ENCODE measurements at places on chromosomes 11 and 22.
A peak's percentile ranks its signal among the peaks of the same experiment; 100 is the strongest.

DNA sequence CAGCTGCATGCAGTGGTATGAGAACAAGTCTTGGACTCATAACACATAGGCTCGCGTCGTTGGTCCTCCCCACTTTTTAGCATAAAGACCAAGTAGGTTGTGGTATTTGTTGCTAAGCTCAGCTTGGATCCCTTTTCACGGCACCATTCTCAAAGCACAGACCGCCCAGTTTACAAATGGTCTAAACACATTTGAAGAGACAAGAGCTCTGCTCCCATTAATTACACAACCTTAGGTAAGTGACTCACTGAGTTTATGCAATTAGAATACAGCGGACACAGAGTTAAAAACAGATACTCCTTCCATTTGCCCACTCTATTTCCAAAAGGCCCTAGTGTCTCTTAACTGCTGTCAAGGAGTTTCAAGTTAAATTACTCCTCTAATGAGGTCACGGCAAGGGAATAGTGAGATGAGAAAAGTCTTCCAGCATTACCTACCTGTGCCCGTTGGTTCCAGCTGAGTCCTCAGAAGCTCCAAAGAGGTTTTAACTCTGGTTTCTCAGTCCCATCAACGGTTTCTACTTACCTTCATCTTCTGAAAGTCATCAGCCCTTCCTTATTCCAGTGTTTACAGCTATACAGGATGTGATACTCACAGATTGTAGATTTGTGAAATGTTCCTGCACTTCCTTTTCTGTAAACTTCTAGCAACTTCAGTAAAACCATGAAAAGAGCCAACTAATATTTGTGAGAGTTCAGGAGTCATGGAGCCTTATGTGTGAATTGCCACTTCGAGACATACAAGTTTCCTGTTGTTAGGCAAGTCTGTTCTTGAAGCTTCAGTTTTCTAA, at the start of gene MS4A6A:
TSS of gene MS4A6A (minus strand) at position 543 of the 790 bp plus-strand sequence. CDS start 1,356 bp downstream, outside the sequence.
- no peak for DNase-seq

DNA sequence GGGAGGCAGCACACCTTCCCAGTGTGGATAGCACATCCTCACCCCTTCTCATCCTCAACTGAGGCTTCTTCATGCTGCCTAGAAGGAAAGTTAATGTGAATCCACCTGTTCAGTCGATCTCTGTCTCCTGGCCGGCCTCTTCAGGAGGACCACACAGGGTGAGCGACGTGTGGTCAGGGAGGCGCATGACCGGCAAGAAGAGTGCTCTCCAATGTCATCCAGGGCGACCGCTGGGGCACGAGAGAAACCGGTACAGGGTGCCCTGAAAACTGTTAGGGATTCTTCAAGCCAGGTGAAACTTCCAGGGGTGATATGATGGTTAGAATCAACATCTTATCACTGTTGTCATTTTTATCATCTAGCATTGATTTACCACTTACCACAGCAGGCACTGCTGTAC, 43.0 kb downstream of the IGSF9B start:
- DNase-seq = no peak

DNA sequence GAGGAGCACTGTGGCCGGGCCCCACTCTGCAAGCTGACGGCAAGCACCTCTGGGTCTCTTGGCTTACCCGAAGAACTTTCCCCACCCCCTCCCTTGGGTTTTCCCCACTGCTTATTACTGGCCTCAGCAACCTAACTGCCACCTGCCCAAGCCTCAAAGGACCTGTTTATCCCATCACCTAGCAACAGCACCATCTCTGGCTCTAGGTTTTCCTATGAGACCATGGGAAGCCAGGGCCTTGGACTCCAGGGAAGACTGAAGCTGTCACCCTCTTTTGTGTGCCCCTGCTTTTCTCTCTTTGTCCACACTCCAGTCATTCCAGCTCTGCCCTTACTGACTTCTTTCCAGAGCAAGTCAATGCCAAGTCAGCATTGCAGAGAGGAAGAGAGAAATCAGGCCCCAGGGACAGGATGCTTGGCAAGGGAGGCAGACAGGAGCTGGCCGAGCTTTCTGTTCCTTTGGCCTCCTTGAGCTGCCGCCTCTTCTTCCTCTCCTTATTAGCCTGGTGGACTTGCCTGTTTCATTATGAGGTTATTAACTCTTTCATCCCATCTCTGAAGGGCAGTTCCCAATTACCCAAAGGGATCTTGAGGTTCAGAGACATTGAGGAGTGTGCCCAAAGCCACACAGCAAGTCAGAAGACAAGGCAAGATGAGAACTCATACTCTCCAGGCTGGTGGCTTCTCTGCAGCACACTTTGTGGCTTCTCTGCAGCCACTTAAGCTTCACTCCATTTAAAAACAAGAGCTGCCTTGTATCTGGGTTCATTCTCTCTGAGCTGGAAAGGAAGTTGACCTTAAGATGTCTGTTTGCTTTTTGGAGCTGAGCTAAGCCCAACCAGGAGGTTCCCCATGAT, at the start of gene SMIM35:
TSS of gene SMIM35 (minus strand) at position 51 of the 856 bp plus-strand sequence. CDS start 206 bp downstream, outside the sequence.
- no peak for DNase-seq

DNA sequence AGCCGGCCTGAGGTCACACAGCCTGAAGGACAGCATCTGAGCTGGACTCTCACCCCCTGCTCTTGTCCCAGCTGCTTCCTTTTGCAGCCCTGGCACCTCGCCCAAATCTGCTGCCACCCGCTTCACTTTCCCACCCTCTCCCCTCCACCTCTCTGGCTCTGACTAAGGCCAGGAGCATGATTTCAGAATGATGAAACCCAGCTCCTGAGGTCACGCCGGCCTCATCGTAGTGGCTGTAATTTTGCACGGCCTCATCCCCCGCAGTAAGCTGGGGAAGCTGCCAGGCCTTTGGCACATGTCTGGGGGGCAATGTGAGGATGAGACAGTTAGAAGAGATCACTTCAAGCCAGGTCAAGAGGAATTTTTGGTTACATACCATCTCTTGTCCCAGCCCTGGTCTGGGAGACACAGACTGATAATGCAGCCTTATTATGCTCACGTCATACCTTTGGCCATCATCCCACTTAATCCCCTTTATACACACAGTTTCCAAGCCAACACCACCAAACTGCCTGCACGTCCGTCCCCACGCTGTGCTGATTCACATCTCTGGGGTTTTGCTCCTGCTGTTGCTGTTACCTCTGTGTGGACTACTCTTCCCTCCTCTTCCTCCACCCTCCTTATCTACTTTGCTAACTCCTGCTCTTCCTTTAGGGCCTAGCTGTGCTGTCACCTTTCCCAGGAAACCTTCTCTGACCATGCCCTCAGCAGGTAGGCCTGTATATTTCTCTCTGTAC, 58.1 kb downstream of the CHRDL2 start:
- DNase-seq = peak; percentile 70

- DNase-seq = no peak
These were observed 853.9 kb upstream of the RAG2 start for GRCh38 chr11:37451903-37452302.

DNA sequence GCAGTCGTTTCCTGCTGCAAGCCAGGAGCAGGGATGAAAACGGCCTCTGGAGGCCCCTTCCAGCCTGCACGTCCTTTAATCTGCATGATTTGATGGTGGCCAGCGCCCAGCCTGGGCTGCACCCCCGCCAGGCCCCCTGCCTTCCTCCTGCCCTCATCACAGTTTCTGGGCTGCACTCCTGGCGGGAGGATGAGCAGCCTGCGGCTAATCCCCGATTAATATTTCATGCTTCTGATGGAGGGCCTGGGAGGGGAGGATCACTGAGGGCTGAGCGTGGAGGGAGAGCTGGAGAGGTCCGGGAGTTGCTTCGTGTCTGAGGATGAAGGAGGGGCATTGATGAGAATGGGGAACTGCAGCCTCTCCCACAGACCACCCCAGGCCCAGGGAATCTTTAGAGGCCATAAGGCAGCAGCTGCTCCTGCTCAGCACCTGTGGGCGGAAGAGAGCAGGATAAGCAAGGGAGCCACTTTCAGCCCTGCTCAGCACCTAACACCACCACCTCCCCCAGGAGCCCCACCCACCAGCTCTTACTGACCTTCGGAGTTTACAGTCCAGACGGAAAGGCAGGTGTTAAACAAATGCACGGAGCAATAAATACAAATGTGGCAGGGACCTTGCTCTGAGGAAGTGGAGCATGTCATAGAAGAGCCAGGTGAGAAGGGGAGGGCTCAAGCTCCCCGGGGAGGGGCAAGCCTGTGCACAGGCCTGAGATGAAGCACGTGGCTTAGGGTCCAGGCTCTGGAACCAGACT, 135.0 kb upstream of the NECTIN1 start:
- no peak for DNase-seq

- no peak for DNase-seq
These were observed 82.7 kb downstream of the RASSF10 start for GRCh38 chr11:13091804-13092203.

- peak; percentile 21 for DNase-seq
These were observed 14.0 kb upstream of the SMIM35 start for GRCh38 chr11:118100691-118101232.

GRCh38 chr11:94295534-94295933, 8.8 kb upstream of the IZUMO1R start:
- DNase-seq = no peak

GRCh38 chr22:25666308-25666707, 75.7 kb upstream of the MYO18B start:
- peak; percentile 80 for DNase-seq

GRCh38 chr11:85769771-85770170, 41.2 kb downstream of the SYTL2 start:
- DNase-seq = no peak

GRCh38 chr11:126658306-126659056, 303.0 kb downstream of the ST3GAL4 start:
- no peak for DNase-seq

- DNase-seq = no peak
These were observed 65.8 kb downstream of the PACSIN2 start for GRCh38 chr22:42949159-42949558.

DNA sequence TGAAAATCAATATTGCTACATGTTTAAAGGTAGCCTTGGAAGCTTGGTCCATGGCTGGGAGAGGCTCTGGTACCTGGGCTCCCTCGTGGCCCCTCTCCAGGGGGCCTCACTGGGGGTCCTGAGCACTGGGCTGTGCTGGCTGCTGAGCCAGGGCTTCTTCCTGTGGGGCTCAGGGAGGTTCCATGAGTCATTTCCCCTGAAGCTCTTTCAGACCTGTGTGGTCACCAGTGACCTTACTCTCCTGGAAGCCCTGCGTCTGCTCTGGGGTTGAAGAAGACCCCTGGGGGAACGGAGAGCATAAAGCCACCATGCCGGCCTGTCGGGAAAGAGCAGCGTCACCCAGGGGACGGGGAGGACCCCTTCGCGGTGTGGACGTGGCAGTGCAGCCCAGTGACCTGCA, 389.0 kb downstream of the TBC1D22A start:
- DNase-seq = no peak

- DNase-seq = no peak
These were observed 4.6 kb upstream of the RNF185 start for GRCh38 chr22:31155422-31155821.

- DNase-seq = no peak
These were observed 10.7 kb downstream of the CBX6 start for GRCh38 chr22:38861170-38861876.

GRCh38 chr22:26489447-26490036, 5.9 kb downstream of the SRRD start:
- DNase-seq = no peak

- DNase-seq = no peak
These were observed 11.7 kb downstream of the FJX1 start for GRCh38 chr11:35629914-35630313.

- no peak for DNase-seq
These were observed 12.6 kb upstream of the EIF3M start for GRCh38 chr11:32571039-32571438.

GRCh38 chr11:113133071-113133470, 171.9 kb downstream of the NCAM1 start:
- DNase-seq = no peak

GRCh38 chr22:42978453-42979103, 36.4 kb downstream of the PACSIN2 start:
- no peak for DNase-seq

DNA sequence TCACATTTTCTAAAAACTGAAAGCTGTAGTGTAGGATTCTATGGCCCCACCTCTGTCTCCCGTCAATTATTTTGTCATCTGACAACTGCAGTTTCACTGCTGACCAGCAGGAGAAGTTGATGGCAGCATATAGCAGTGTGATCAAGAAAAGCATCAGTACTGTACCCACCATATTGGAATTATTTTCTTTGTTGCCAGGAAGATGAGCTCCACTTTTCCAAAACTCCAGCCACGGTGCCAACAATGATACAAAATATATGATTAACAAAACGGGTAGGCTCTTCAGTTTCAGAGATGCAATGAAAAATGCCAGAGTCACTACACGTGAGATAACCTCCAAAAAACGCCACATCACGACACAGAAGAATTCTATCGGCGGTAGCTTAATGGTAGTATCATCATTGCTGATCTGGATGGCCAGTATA, 41.3 kb downstream of the XKR3 start:
- DNase-seq = no peak

DNA sequence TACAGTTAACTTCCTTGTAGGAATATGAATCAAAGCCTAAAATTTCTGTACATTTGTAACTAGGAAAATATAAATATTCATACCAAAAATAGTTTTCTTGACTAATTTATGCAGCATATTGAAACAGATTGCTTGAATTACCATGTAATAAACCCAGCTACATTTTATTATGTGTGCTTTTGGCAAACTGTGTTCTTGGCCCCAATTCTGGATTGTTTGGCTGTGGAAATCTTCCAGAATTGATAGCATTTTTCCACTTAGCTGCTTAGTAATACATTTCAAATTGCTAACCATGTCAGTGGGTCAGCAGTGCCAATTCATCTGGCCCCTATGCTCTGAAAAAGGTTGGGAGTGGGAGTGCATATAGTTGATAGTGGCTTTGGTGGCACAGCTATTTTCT, 32.3 kb downstream of the PDHX start:
- no peak for DNase-seq

GRCh38 chr11:73321604-73322381, 13.7 kb downstream of the ARHGEF17 start:
- no peak for DNase-seq

- peak; percentile 53 for DNase-seq
These were observed 653 bp downstream of the NAGA start for GRCh38 chr22:42069801-42070516.

GRCh38 chr11:46333394-46333947, 13.8 kb upstream of the DGKZ start:
- no peak for DNase-seq

- no peak for DNase-seq
These were observed 94.2 kb downstream of the HSD17B12 start for GRCh38 chr11:43774786-43775185.

All from sciatic nerve (tissue), 2 donors.